ENCODE measurements at places on chromosomes 3 and 15. TPM values are rescaled to one million over a fixed set of nuclear protein-coding genes. Genes with fewer than 3 reads are reported as not detected.

NME9 gene
- 3.5 TPM for total RNA-seq

GRCh38 chr15:40087991-40088928, 20.4 kb downstream of the BMF start:
- no peak overlapping the region for H3K4me3 ChIP-seq
- DNase-seq: no peak
- peaks cover 25% of the 10 kb centered on the region for H3K36me3 ChIP-seq
- H3K4me1 ChIP-seq: peaks cover 40% of the 10 kb centered on the region
- no peak overlapping the region for H3K27ac ChIP-seq

DNA sequence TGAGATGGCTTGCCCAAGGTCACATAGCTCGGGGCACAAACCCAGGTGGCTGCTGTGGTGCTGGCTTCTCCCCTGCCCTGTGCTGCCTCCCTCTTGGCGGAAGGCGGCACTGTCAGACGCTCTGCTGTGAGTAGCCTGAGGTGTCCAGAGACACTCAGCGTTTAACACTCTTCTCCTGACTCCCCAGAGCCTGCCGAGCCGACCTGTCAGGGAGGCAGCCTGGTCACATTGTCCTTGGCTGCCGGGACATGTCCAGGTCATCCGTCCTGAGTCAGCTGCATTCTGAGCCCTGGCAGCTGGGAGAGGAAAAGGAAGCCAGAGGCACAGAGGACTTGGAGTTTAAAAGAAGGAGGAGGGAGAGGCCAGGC, 4.7 kb downstream of the LMAN1L start:
- no peak overlapping the region for H3K27ac ChIP-seq
- no peaks in the 10 kb centered on the region for H3K27me3 ChIP-seq
- no peak for DNase-seq
- H3K4me3 ChIP-seq: no peak overlapping the region

- H3K36me3 ChIP-seq: peaks cover 61% of the 10 kb centered on the region
- peaks cover 54% of the 10 kb centered on the region for H3K4me1 ChIP-seq
- peak overlapping the region; percentile 67 for H3K4me3 ChIP-seq
- no peak for DNase-seq
These were observed 2.2 kb downstream of the THBS1 start for GRCh38 chr15:39582977-39583595.

- H3K36me3 ChIP-seq: no peaks in the 10 kb centered on the region
- H3K27me3 ChIP-seq: no peaks in the 10 kb centered on the region
- no peaks in the 10 kb centered on the region for H3K4me1 ChIP-seq
- H3K4me3 ChIP-seq: no peak overlapping the region
- no peak overlapping the region for H3K27ac ChIP-seq
These were observed 11.0 kb downstream of the CHRNA7 start for GRCh38 chr15:32041294-32041693.

DNA sequence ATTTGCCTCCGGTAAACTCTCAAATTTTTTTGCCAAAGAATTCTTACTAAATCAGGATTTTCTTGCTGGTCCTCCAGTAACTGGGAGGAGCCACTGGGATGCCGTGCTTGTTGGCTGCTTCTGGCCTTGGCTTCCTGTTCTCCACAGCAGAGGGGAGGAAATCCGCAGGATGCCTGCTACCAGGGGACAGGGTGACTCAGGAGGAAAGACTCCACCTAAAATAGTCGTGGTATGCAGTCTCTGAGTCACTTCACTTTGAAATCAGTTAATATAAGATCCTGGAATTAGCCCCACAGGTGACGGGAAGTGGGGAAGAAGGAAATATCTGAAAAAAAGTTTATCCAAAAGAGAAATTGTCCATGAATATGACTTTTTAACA, 6.5 kb upstream of the TM4SF18 start:
- peak; percentile 73 for DNase-seq
- no peaks in the 10 kb centered on the region for H3K27me3 ChIP-seq
- H3K4me3 ChIP-seq: no peak overlapping the region
- peak overlapping the region; percentile 65 for H3K27ac ChIP-seq
- H3K36me3 ChIP-seq: no peaks in the 10 kb centered on the region

DNA sequence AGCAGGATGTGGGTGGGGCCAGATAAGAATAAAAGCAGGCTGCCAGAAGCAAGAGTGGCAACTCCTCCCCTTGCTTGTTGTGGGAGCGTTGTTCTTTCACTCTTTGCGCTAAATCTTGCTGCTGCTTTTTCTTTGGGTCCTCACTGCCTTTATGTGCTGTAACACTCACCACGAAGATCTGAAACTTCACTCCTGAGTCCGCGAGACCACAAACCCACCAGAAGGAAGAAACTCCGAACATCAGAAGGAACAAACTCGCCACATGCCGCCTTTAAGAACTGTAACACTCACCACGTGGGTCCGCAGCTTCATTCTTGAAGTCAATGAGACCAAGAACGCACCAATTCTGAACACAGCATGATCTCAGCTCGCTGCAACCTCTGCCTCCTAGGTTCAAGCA, 72.9 kb downstream of the IL12A start:
- no peaks in the 10 kb centered on the region for H3K27me3 ChIP-seq
- H3K4me3 ChIP-seq: no peak overlapping the region
- H3K36me3 ChIP-seq: no peaks in the 10 kb centered on the region
- no peak for DNase-seq
- H3K4me1 ChIP-seq: no peaks in the 10 kb centered on the region
- H3K27ac ChIP-seq: no peak overlapping the region

DNA sequence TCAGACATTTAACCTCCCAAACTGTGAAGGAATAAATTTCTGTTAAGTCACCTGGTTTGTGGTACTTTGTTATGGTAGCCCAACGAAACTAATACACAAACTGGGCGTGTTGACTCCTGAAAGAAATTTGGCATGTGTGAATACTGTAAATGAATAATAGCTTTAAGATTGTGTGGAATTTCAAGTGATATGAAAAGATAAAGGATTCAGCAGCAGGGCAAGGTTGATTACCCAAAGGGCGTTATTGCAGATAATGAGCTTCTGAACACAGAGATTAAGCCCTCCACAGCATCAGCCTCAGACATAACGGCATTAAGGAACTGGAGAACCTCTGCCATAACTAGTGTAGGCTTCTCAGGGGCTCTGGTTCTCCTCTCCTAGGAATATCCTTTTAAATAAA, 451.5 kb upstream of the NECTIN3 start:
- H3K36me3 ChIP-seq: no peaks in the 10 kb centered on the region
- no peak overlapping the region for H3K4me3 ChIP-seq
- no peak for DNase-seq
- H3K27me3 ChIP-seq: no peaks in the 10 kb centered on the region
- no peaks in the 10 kb centered on the region for H3K4me1 ChIP-seq

DNA sequence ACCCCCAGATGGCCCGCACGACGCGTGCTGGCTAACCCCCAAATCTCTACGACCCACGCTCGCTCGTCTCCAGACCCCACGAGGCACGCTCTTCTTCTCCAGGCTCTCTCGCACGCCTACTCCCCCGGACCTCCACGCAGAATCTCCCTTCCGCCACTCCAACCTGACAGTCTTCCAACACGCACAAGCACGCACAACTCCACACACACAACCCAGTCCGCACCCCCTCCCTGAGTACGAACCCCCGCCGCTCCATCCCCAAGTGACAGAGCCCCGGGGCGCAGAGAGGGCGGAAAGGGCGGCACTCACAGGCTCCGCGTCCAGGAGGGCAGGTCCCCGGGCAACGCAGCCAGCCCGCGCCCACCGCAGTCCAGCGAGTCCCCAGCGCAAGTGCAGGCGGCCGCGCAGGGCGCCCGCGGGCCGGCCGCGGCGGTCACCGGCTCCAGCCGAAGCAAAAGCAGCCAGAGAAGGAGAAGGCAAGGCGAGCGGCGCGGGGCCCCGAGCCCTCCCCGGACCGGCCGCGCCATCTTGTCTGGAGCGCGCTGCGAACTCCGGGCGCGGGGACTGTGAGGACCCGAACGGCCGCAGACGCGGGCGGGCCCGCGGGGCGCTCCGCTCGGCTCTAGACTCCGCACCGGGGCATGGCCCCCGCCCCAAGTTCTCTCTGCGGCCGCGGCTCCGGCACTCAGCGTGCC, 794 bp downstream of the LRIG1 start:
- no peaks in the 10 kb centered on the region for H3K27me3 ChIP-seq
- H3K36me3 ChIP-seq: no peaks in the 10 kb centered on the region
- peaks cover 50% of the 10 kb centered on the region for H3K4me1 ChIP-seq

GRCh38 chr3:19769694-19770093, 164.3 kb downstream of the EFHB start:
- DNase-seq: no peak
- H3K4me3 ChIP-seq: no peak overlapping the region
- H3K4me1 ChIP-seq: no peaks in the 10 kb centered on the region
- H3K27ac ChIP-seq: no peak overlapping the region
- no peaks in the 10 kb centered on the region for H3K36me3 ChIP-seq

- no peaks in the 10 kb centered on the region for H3K27me3 ChIP-seq
- H3K4me3 ChIP-seq: no peak overlapping the region
- no peaks in the 10 kb centered on the region for H3K36me3 ChIP-seq
- peaks cover 11% of the 10 kb centered on the region for H3K4me1 ChIP-seq
- no peak for DNase-seq
These were observed 14.3 kb downstream of the TPRG1 start for GRCh38 chr3:189186101-189186500.

DNA sequence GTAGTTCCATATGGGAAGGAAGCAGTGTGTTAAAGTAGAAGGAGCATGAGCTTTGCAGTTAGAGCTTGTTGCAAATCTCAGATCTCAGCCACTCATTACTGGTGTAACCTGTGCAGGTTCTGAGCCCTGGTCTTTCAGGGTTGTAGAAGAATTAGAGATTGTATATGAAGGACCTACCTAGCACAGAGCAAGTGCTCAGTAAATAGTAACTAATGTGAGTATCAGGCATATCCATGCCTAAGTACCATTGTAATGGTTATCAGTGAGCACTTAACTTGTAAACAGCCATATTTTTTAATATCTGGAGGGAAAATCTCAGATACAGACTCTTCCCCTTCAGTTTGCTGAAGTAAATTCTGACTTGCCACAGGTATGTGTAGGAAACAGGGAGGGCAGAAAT, 59.3 kb downstream of the MAP6D1 start:
- no peak for DNase-seq
- H3K36me3 ChIP-seq: peaks cover 45% of the 10 kb centered on the region
- H3K27ac ChIP-seq: peak overlapping the region; percentile 71
- H3K27me3 ChIP-seq: no peaks in the 10 kb centered on the region
- no peak overlapping the region for H3K4me3 ChIP-seq

- DNase-seq: peak; percentile 33
- no peak overlapping the region for H3K4me3 ChIP-seq
- no peaks in the 10 kb centered on the region for H3K36me3 ChIP-seq
- no peaks in the 10 kb centered on the region for H3K4me1 ChIP-seq
These were observed 66.4 kb downstream of the EXOG start for GRCh38 chr3:38562467-38562925.

GRCh38 chr15:82231233-82231632, 31.3 kb downstream of the EFL1 start:
- no peak overlapping the region for H3K27ac ChIP-seq
- no peak overlapping the region for H3K4me3 ChIP-seq
- peaks cover 40% of the 10 kb centered on the region for H3K36me3 ChIP-seq
- no peaks in the 10 kb centered on the region for H3K27me3 ChIP-seq
- no peak for DNase-seq

GRCh38 chr15:67799801-67800205, 25.5 kb upstream of the SKOR1 start:
- DNase-seq: no peak
- no peaks in the 10 kb centered on the region for H3K27me3 ChIP-seq
- H3K4me3 ChIP-seq: no peak overlapping the region
- no peaks in the 10 kb centered on the region for H3K4me1 ChIP-seq

GRCh38 chr3:160257606-160258005, 32.4 kb downstream of the C3orf80 start:
- no peak overlapping the region for H3K27ac ChIP-seq
- no peak overlapping the region for H3K4me3 ChIP-seq
- no peaks in the 10 kb centered on the region for H3K36me3 ChIP-seq
- H3K27me3 ChIP-seq: no peaks in the 10 kb centered on the region
- DNase-seq: no peak

DNA sequence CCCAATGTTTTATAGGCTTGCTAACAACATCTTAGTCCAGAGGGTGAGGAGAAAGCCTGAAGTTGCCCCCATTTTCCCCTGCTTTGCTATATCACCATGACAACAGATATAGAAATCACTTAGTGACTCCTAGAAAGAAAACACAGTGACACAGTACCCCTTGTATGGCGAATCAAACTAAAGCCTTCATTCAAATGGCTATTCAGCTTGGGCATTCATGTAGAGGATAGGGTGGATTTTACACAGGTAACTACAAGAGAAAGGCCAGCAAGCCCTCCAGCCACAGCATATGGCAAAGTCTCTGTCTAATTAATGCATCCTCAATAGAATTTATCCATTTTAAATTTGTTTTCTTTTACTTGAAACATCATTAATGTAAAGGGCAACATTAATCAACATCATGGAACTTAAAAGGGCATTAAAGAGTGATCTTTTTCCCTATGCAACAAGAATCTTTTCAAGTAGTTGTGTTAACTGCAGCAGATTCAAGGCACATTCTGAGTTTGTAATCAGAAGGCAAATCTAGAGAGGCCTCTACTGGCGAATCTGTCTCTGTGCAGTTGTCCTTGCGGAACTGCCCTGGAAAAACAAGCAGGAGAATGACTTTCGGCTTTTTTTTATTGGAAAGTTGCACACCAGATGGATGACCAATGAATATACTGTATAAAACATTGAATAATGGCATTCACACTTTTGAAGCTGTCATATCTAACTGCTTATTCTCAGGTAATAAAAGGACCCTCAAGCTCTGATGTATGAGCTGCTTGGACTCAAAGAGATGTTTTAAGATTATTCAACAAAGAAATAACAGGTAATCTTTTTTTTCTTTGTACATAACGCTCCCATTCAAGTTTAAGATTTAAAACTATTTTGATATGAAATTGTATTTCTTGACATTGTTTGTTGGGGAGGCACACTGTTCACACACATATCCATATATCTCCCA, 621.7 kb upstream of the AGTR1 start:
- H3K27me3 ChIP-seq: no peaks in the 10 kb centered on the region
- no peaks in the 10 kb centered on the region for H3K36me3 ChIP-seq
- no peak overlapping the region for H3K27ac ChIP-seq
- no peaks in the 10 kb centered on the region for H3K4me1 ChIP-seq
- DNase-seq: no peak

Measured in lower lobe of right lung (tissue), 2 donors.